Nucleus accumbens (tissue), 56 donors: ENCODE measurements at places on chromosomes 7 and 10.
A peak's percentile ranks its signal among the peaks of the same experiment; 100 is the strongest.

DNA sequence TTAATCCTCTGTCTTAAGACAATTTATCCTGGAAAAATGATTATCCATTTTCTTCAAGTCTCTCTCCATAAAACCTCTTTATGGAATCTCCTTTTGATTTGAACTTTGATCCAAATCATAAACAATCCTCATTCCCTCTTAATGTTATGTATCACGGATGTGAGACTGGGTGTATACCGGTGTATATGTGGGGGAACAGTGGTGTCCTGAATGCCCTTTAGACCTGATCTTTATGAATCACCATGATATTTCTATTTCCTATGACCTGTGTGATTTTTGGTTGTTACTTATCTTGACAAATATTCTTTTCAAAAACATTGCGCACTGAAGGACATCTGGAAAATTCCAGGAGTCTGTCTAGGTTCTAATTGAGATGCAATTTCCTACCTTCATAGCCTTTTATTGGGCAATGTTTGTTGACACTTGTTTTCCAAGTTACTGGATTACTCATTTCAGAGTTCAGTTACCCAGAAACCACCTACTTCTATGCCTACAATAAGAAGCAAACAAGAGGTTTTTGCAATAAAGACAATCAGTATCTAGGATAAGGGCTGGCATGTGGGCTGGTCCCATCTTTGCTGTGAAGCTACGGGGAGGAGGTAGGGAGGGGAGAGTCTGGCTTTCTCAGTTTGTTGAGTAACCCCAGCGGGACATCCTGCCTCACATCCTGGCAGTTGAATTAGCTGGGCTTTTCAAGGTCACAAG, 190.4 kb downstream of the CTTNBP2 start:
- DNase-seq, result no peak

- no peak for DNase-seq
Measured at GRCh38 chr7:152624228-152624627, 51.7 kb downstream of the XRCC2 start.

DNA sequence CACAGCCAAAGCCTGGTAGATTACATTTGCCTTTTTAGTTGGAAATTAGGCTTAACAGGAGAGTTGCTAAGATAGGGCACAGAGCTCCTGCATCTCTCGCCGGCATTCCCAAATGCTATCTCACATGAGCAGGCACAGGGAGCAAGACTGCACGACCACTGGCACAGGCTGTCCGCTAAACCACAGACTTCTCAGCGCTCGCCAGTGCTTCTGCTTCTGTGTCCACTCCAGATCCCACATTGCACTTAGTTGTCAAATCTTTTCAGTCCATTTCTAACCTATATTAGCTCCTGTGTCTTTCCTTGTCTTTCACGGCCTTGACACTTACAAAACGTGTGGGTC, 138.9 kb downstream of the EGFR start:
- DNase-seq, result no peak

GRCh38 chr7:11681461-11681860, 150.5 kb downstream of the THSD7A start:
- no peak for DNase-seq

DNA sequence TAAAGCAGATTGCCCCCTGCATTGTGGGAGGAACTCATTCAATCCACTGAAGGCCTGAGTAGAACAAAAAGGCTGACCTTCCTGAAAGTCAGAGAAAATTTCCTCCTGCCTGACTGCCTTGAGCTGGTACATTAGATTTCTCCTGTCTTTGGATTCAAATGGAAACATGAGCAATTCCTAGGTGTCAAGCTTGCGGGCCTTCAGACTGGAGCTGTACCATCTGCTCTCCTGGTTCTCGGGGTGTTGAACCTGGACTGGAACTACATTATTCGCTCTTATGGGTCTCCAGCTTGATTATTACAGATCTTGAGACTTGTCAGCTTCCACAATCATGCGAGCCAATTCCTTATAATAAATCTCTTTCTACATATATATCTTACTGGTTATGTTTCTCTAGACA, 173.6 kb upstream of the STEAP4 start:
- no peak for DNase-seq

DNA sequence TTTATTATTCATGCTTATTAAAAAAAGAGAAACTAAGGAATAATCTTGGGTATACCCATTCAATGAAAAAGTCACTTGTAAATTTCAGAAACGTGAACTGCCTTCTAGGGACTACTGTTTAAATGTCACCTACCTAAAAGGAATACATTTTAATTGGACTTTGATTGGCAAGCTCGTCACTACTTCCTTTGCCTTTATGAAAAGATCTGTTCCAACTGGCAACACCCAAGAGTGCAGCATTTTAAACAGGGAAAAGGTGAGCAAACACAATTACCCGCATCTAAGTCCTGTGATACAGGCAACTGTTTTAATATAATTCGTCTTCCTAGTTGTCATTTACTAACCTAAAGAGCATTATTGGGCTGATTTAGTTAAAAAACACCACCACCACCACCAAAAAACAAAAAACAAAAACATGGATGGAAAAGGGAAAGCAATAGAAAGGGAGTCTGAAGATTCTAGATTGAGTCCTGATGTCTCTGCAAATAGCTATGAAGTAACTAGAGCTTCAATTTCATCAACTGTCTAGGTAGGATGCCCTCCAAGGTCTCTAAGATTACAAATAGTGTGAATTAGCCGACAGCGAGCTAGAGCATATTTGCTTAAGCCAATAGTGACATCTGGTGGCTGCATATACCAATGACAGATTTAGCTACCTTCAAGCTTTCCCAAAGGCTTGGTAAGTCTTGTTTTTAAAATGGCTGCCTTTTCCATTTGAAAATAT, 33.8 kb upstream of the ICA1 start:
- DNase-seq, result peak; percentile 49

- DNase-seq, result no peak
Measured at GRCh38 chr7:134359787-134360432, 43.2 kb upstream of the SLC35B4 start.

DNA sequence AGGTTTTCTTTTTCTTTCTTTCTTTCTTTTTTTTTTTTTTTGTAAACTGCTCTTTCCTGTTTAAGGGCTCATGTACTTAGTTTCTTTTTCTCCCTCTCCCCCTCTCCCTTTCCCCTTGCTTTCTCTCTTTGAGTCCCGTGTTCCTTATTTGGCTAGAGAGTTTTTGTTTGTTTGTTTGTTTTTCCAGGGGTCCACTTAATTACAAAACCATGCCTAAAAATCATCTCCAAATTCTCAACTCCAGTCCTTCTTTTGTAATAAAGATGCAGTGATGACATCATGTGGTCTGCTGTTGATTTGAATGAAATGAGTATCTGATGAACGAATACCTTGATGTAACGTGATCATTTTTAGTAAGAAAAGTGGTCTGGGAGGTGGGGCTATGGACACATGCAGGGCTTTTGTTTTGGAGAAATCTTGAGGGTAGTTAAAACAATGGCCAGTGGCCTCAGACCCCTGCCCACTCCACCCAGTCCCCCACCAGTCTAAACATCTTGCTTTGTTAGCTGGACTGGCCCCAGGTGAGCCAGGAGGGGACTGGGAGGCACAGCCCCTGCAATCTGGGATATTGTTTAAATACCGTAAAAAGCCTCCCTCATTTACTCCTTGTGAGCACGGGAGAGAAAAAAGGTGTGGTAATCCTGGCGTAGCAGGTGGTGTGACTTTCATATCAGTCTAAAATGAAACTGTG, 165.7 kb downstream of the LRMDA start:
- DNase-seq, result no peak

- no peak for DNase-seq
Measured at GRCh38 chr10:22230158-22230833, 12.5 kb upstream of the EBLN1 start.

- DNase-seq, result no peak
Measured at GRCh38 chr10:76456197-76456596, 1024.8 kb downstream of the LRMDA start.

- no peak for DNase-seq
Measured at GRCh38 chr7:81973117-81973516, 203.3 kb upstream of the HGF start.

DNA sequence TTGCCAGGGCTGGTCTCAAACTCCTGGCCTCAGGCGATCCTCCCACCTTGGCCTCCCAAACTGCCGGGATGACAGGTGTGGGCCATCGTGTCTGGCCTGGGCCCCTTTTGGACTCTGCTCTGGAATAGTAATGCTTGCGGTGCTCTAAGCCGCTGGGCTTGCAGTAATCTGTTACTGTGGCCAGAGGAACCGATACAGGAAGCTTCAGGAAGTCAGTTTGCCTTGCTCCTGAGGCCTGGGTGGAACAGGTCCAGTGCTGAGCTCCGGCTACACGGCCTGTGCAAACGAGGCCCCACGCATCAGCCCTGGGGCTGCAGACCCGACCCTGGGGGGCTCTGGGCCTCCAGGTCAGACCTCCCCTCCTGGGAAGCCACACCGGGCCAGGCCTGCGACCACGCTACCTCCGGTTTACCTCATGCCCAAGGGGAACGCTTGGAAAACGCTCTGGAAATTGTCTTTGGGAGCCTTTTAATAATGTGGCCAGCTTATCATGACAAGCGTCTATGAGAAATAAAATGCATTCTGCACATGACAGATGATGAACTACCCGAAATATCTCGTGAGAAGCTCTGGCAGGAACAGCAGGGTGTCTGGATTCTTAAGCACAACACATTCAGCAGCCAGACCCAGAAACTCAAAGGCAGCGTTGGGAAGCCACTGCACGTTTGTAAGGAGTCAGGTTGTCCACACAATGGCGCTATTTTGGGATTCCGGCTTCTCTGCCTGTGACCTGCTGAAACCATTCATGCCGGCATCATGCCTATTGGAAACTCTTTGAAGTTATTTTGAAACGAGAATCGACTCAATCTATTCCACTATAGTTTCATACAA, 10.1 kb upstream of the ADAP1 start:
- DNase-seq, result peak; percentile 40

DNA sequence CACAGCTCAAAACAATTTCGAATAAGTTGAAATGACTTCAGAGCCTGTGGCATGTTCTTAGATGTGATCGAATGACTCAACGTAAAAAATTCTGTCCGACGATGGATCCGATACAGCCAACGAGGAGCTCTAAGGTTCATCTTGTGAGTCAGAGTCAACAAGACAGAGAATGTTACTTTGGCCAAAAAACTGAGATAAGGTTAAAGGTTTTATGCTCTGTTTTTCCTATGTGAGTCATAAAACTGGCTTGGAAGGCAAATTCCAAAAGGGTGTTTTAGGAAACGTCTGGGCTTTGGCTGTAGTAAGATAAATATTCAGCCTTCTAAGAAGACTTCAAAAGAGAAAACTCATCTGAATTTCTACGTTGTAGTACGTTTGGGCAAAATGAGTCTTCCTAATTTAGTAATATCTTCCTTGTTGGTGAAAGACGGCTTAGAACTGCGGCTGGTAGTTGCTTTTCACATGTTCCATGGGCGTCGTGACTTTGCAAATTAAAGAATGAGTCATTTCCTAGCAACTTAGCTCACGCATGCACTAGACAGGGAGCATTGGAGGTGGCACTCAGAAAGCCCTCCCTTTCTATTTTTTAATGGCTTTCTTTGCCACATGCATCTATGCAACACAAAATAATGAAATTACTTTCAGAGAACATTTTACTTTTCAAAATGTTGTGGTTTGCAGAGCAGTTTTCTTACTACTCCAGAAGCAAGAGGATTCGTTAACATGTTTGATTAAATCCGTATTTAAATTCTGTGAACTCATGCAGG, 28.2 kb downstream of the PFKP start:
- DNase-seq, result no peak

- DNase-seq, result no peak
Measured at GRCh38 chr7:31410265-31410664, 69.7 kb upstream of the NEUROD6 start.

- no peak for DNase-seq
Measured at GRCh38 chr7:35032166-35032565, 5.1 kb downstream of the DPY19L1 start.

- DNase-seq, result no peak
Measured at GRCh38 chr7:118250860-118251494, 26.5 kb downstream of the ANKRD7 start.

GRCh38 chr7:151426441-151426903, 13.5 kb downstream of the CRYGN start:
- no peak for DNase-seq

DNA sequence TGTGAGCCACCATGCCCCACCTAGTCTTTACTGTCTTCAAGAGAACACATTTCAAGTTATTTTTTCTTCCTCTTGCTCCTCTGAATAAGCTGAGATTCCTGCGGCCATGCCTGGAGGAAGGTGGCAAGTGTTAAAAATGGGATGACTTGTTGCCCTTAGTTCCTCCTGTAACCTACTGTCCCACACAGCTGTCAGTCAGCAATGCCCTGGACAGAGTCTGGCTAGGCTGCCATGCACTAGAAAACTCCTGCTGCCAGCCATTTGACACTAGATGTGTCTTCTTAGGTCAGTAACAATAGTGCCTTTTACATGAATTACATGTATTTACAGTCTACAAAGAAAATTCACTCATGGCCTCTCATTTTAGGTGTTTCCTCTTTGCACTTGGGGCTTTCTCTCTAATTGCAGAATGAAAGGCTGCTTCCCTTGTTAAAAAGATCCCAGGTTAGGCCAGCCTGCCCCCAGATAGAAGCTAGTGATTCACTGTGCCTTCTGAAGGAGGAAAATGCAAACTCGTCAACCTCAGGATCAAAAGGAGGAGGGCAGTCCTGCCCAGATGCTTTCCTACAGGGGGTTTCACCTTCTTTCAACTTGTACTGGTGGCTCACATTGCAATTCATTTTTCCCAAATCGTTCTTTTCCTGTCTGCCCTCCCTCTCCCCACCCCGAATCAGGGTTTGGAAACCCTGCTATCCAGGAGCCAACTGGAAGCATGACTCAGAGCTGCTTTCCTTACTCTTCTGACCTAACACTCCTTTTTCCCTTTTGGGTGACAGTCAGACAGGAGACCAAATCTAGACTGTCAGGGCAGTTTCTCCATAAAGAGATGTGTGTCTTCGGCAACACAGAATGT, 136.6 kb downstream of the SPAG6 start:
- DNase-seq, result no peak

DNA sequence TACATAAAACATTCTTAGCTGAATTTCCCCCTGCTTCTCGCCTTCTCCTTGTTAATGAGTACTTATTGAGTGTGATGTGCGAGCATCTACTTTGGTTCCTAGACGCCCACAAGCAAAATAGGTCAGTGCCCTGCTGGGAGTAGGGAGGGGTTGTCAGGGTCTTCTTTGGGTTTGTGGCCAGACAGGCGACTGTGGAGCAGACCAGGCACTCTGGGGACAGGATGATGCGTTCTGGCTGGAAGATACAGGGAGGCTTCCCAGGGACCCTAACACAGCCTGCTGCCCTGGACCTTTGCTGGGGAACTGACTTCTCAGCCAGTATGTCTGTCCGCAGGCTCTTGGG, 227.2 kb downstream of the CUX1 start:
- DNase-seq, result no peak

DNA sequence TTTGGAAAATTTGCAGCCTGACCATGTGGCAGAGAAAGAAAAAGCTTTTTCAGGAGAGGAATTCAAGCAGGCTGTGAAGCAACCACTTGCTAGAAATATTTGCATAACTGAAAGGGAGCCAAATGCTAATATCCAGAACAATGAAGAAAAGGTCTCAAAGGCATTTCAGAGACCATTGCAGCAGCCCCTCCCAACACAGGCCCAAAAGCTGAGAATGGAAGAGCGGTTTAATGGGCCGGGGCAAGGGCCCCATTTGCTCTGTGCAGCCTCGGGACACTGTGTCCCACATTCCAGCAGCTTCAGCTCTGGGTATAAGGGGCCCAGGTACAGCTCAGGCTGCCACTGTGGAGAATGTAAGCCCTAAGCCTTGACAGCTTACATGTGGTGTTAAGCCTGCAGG, 918.1 kb upstream of the POT1 start:
- no peak for DNase-seq
